ENCODE measurements at places on chromosomes 6 and 20.
A peak's percentile ranks its signal among the peaks of the same experiment; 100 is the strongest.

DNA sequence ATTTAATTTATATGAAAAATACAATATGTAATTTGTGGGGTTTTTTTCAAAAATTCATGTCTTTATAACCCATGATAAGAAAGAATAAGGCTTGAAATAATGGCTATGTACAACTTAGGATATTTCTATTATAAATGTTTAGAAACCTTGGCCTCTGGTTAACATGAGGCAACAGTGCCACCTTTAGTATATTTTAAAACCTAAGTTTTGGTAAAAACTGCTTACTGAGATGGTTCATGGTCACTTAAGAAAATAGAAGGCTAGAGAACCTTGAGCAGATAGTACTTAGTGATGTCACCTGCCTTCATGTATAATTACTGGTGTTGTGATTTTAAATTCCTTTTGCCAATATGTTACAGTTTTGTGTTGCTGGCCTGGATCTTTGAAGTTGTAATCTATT is 176.4 kb downstream of the ADGB start:
- DNase-seq = no peak

DNA sequence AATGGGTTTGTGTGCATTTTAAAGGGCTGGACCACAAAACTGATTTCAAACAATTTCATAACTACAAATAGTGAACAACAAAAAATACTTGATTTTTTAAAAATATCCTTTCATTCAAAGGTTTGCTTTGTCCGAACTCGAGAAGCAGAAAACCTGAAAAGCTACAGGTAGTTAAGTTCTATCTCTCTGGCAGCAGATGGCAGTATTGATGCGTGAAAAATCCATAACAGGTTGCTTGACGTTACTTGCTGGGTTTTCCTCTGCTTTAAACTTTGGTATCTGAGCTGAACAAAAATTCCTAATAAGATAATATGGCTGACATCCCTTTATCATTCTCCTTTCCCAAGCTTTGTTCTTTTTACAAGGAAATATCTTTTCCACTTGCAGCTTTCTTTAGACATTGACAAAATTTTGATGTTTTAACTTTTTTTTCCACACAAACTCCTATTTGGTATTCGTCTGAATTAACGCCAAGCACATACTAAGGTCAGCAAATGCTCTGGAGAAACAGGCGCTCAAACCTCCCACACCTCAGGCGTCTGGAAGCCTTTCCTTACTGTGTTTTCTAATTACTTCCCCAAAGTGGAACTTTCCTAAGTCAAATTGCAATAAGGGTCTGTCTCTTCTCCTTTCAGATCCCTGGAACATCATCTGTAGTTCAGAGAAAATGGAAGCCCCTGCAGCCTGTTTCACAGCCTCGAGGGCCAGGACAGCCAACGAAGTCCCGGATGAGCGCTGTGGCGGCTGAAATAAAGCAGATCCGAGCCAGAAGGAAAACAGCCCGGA is 50.3 kb upstream of the GFRAL start:
- no peak for DNase-seq

DNA sequence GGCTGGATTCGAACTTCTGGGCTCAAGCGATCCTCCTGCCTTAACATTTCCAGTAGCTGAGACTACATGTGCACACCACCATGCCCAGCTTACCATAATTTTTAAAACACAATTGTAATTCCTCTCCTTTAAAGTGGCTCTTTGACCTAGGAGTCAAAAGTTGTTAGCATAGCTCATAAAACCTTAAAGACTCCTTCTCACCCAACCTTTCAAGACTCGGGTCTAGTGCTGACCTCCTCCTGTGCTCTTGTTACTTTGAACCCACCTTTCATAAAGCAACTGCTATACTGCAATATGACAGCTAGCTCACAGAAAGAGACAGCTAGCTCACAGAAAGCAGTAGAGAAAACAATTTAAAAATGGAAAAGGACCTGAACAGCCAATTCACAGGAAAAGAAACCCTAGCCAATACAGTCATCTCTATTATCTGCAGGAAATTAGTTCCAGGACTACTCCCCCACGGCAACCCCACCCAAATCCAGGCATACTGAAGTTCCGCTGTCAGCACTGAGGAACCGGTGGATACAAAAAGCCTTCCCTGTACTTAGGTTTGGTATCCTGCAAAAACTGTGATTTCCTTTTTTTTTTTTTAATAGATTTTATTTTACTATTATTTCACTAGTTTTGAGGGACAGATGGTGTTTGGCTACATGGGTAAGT is 20.3 kb downstream of the SSR1 start:
- no peak for DNase-seq

GRCh38 chr20:23362392-23363256 is 642 bp downstream of the GZF1 start:
- no peak for DNase-seq

DNA sequence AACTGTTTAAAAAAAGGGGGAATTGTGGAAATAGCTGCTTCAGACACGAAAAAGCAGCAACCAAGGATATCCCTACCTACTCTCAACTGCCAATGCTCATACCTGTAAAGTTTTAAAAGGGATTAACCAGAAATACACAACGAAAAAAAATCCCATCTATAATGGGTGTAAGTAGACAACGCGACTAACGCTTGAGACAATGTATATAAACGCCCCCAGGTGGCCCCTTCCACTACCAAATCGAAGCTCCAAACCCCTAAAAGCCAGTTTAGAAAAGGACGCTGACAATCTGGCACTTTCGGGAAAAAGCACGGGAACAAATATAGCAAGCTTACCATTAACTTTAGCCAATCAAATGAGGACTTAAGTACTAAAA is 94.5 kb upstream of the BTN3A2 start:
- DNase-seq = peak; percentile 34

DNA sequence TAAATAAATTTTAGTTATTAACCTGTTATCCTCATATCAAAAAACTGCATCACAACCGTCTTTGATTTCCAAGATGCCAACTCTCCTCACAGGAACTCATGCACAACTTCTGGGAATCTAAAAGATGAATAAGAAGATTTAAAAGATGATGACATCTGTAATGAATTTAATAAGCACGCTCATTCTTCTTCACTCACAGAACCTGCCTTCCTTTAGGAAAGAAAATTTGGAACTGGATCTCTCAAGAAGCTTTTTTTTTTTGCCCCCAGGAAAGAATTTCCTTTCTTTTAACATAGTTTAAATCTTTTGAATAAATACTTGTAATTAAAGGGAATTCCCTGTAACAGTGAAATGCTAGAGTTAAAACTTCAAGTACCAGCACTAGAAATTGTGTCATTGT is 161.5 kb downstream of the HIVEP2 start:
- no peak for DNase-seq

GRCh38 chr6:169969372-169970099 is 218.1 kb downstream of the ERMARD start:
- DNase-seq = no peak

DNA sequence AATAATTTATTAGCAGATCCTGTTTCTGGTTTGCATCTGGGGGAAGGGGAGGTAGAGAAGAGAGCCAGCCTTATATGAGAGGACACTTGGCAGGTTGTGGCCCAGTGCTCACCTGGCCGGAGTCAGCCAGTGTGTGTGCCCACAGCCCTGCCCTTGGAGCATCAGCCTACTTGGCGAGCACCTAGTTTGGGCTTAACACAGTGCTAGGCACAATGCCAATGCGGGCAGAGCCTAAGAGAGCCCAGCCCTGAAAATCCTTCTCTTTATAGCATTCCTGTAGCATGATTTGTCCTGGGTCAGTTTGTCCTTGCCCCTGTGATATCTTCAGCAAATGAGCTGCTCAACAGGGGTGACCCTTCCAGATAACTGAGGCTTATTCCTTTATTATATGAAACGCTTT is 73.0 kb downstream of the SLX4IP start:
- DNase-seq = no peak

- no peak for DNase-seq
Observed at GRCh38 chr6:100203400-100203799, 209.4 kb upstream of the MCHR2 start.

- no peak for DNase-seq
Observed at GRCh38 chr20:25013478-25014380, 21.2 kb upstream of the APMAP start.

DNA sequence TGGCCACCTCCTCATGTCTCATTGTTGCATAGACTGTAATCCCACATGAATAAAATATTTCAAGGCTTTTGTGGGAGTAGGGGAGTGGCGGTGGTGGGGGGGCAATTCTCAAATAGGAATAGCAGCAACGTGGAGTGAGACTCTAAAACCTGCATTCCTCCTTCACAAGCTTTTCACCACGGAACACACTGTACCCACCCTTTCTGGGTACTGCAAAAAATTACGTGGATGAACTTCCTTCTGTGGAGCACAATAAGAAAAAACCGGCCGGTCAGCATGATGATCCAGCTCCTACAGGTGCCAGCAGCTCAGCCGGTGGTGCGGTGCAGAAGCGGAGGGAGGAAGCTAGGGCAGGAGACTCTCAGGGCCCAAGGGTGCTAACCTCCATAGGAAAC is 930 bp upstream of the RRAGD start:
- no peak for DNase-seq

DNA sequence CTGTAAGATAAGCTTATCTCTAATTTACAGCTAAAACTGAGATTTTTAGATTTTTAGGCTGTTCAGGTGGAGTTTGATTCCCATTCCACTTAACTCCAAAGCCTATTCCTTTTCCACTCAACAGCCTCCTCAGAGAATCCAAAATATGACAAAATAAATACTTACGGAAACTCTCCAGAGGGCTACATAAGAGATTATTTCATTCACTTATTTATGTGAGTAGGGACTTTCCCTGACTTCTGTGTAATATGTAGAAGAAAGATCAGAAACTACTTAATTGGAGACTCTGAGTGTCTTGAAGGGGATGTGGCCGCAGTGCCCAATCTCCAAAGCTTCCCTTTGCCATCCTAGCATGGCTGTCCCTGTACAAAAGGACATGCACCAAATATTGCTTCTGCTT is 72.1 kb upstream of the ISM1 start:
- no peak for DNase-seq

GRCh38 chr6:13992417-13993055 is 67.8 kb downstream of the RNF182 start:
- DNase-seq = no peak

DNA sequence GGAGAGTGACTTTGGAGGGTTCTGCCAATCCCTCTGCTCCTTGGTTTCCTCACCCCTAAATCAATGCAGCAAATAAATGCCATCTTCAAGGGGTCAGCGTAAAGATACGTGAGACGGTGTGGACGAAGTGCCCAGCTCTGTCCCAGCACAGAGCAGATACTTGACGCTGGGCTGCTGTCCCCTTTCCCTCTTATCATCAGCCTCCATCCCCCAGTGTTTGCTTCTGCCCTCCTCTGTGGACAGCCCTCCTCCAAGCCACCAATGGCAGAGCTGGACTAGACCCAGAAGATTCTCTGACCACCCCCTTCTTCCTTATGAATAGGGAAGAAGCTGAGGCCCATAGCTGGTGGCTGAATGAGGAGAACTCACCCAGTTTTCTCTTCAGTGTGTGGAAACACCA is 17.7 kb upstream of the PI16 start:
- no peak for DNase-seq

- DNase-seq = peak; percentile 70
Observed at GRCh38 chr6:137927777-137928218, 60.7 kb downstream of the TNFAIP3 start.

DNA sequence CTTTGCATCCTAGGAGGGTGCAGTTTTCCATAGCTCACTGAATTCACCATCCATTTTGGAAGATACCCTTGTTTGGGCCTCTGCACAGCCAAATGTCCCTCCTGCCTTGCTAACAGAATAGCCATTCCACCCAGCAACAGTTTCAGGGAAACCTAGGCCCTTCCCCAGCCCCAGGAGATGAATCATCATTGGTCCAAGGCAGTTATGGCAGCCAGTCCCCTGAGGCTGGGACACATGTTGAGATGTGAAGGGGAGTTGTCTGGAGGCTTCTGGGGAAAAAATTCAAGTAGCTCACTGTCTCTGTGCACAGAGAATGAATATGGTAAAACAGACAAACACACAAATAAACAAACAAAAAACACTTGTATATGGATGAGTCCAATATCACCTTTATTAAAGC is 17.4 kb upstream of the SIRPB2 start:
- DNase-seq = no peak

GRCh38 chr6:107075951-107076381 is 39.3 kb downstream of the BEND3 start:
- DNase-seq = no peak

DNA sequence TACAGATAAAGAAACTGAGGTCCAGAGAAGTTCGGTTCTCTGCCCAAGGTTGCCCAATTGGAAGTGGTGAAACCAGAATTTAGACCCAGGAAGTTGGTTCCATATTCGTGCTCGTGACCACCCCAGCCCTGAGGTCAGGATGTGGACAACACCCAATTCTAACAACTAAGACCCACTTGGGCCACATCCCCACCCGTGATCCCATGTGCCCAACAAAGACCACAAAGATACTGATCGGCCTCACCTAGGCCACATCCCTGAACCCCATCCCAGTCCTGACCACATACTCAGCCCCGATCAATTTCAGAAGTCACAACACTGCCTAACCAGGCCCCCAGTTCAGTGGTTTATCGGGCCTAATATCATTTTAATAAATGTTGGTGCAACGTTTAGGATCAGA is 138.4 kb downstream of the PREX1 start:
- no peak for DNase-seq

- no peak for DNase-seq
Observed at GRCh38 chr20:44579313-44580081, 2.9 kb upstream of the PKIG start.

GRCh38 chr6:53306819-53307347 is 41.9 kb downstream of the ELOVL5 start:
- no peak for DNase-seq

GRCh38 chr6:110317646-110318045 is 40.5 kb downstream of the METTL24 start:
- no peak for DNase-seq

DNA sequence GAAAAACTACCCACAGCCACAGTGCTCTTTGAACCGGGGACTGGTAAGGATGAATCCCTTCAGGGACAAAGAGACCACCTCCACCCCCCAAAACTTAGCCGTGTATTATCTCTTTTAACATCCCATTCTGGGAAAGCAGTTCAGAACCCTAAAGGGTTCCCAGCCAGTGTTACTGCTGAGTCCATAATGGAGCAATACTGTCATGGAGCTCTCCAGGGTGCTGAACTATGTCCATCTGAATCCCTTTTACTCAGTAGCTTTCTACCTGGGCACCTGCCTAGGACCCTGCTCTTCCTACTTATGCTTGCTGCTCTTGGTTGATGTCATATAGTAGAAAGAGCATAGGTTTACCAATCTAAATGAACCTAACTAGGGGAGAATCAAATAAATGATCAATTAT is 22.3 kb upstream of the SAYSD1 start:
- DNase-seq = peak; percentile 24

DNA sequence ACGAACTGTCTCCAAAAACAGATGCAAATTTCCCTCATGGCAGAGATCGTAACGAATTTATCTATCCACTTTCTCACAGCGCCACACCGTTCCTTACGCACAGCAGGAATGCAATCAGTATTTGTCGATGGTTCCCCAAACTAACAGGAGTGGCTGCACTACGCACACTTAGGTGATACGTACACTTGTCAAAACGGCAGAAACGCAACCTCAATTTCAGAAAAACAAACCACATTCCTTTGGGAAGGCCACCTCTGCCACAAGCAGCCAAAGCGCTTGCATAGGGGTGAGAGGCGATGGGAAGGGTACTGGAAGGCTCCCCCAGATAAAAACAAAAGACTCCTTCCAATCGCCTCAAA is 638 bp downstream of the MDN1 start:
- DNase-seq = no peak

- DNase-seq = no peak
Observed at GRCh38 chr20:59821201-59821600, 112.2 kb downstream of the SYCP2 start.

GRCh38 chr6:87944541-87944954 is 103.1 kb upstream of the SPACA1 start:
- no peak for DNase-seq

GRCh38 chr20:64220891-64221527 is 34.5 kb upstream of the PCMTD2 start:
- no peak for DNase-seq
